Gastroesophageal sphincter (tissue), 4 donors: ENCODE measurements at places on chromosomes 5 and 9.

DNA sequence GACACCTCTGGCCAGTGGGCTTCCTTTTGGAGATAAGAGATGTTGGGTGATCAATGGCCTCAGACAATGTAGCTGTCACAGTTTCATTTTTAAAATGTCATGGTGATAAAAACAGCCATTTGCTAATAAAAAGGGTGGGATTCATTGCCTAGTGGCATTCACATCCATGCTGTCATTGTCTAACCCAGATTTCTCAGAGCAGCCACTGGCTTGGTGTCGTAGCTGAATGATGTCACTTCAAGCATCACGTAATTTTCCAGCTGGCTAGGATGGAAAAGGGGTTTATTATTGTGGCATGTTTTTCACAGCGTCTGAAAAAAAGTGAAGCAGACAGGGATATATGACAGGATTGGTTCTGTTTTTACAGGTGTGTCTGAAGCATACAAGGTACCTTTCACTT is 184.7 kb downstream of the AOPEP start:
- ATAC-seq = no peak

DNA sequence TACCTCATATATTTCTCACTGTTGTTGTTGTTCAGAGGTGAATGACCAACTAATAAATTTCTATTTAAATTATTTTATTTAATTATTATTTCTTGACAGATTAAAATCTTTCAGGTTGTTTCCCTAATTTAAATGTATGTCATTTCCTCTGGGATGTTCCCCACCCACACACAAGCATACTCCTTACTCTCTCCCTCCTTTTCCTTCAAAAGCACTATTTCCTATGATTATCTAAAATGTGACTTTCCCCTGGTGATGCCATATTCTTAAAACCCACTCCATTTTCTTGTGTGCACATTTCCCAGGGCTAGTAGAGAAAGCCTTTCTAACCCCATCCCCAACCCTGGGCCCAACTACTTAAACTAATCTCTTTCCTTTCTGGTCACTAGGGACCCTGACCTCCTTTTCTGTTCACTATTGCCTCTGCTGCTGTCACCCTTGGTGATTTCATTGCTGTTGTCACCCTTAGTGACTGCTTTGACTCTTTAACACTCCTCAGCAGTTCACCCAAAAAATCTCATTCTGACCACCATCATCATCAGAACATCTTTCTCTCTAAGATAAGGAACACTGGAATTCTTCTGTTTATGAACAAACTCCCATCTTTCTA is 16.8 kb downstream of the IL33 start:
- no peak for ATAC-seq

GRCh38 chr9:96222132-96222531 is 79.8 kb downstream of the HSD17B3 start:
- no peak for ATAC-seq

DNA sequence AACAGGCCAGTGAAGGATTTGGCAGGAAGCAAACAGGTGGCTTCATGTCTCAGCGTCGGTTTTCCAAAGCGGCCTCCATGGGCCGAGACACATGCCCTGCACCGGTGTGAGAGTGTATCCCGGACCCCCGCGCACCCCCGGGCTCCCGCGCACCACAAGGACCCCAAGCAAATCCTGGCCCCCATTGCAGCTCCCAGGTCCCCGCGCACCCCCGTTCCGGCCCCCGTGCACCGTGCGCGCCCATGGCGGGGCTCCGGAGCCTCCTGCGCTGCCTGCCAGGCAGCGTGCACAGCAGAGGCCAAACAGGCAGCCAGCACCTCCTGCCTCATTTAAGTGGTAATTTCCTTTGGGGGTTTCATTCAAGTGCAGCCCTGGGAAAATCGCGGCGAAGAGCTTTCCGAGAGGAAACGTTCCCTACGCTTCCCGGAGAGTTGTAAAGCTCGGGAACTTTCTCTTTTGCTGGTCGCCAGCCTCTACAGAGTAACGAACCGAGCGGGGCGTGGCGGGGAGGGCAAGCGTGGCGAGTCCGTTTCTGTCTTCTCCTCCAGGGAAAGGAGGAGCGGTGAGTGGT is 145.5 kb upstream of the SLC24A2 start:
- peak; percentile 51 for ATAC-seq

DNA sequence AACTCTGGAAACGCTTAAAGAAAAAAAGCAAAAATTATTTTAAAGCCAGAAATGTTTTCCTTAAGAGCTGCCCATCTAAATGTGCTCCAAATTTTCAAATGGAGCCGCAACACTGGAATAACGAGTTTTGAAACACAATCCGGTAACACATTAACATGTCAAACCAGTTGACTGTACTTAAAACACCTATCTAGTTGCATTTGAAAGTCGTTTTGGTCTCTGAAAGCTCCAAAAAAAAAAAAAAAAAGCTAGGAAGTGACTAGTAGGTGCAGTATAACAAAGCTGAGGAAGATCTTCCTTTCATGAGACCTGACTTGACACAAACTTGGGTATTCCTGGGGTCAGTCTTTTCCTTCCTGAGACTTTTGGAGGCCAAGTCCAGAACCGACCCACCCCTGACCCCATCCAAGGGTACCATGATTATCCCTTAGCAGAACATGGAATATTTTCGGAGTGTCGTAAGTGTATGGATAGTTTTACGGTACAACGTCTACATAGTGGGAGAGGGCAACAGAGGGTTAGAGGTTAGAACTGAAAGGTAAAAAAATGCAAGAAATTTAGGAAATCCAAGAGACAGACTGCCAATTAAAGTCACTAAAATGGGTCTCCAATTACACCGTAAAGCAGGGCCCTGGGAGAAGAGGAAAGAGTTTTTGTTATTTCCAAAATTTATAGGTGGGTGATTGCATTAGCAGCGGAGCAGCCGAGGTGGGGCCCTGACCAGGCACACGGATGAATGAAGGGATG is 812 bp downstream of the CETN3 start:
- ATAC-seq = no peak

DNA sequence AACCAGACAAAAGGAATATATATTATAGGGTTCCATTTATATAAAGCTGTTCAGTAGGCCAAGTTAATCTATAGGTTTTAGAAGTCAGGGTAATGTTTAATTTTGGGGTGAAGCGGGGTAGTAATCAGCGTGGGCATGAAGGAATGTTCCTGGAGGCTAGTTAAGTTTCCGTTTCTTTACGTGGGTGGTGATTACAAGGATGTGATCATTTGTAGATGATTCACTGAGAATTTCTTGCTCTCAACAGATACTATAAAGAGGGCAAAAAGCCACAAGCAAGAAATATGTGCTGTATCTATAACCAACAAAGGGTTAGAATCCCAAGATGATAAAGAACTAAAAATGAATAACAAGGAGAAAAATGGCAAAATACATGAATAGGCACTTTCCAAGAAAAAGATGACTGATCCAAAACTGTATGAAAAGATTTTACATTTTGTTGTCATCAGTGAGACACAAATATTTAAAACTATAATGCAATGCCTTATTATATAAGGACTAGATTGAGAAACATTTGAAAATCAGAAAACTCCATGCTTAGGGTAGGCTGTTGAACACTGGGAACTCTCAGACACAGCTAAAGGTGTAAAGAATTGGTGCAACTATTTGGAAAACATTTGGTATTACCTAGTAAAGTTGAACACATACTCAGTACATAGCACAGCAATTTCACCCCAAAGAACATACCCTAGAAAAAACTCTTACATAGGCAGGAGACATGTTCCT is 224.3 kb upstream of the S1PR3 start:
- no peak for ATAC-seq

- no peak for ATAC-seq
Measured at GRCh38 chr5:142179776-142180387, 71.3 kb downstream of the NDFIP1 start.

DNA sequence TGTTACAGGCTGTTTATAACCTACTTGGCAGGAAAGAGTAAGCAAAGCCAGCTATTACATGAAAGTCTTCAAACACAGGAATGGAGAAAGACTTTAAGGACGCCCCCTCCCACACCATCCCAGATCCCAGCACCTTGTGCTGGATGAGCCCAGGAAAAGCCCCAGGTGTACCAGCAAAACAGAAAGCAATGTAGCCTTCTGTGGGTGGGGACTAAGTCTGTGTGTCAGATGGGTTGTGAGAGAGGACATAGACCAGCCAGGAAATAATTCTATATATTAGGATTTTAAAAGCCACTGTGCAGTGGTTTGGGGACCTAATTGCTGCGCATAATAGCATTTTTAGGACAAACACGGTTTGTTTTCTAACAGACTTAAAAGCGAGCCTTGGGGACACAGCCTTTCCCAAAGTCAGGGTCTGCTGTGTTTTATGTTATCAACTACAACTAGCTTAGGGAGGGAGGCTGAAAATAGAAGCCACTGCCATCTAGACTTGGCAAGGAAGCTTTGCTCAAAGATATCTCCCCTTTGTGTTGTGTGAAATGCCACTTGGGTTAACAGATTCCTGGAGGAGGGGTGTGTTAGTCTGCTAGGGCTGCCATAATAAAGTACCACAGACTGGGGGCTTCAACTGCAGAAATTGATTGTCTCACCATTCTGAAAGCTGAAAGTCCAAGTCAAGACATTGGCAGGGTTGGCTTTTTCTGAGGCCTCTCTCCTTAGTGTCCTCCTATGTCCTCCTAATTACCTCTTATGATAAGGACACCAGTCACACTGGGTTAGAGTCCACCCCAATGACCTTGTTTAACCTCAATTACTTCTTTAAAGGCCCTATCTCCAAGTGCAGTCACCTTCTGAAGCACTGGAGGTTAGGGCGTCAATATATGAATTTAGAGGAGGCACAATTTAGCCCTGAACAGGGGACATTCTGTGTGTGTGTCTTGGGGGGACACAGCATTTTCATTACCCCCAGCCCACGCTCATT is 17.2 kb upstream of the UBE2QL1 start:
- no peak for ATAC-seq

DNA sequence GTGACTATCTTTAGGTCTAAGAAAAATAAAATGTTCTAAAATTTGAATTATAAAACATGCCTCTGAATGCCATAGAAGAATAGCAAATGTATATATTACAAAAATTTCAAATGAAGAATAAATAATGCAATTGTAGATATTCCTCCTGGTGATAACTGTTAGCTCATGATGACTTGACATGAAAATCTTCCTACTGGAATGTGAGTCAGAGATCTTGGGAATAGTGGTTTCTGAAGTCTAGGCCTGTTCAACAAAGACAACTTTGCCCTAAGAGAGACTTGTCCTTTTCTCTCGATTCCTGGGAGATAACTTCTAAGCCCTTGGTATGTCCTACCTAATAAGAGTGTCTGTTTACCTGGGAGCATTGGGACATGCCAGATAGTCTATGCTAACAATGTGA is 746.3 kb upstream of the RIOK2 start:
- ATAC-seq = no peak

DNA sequence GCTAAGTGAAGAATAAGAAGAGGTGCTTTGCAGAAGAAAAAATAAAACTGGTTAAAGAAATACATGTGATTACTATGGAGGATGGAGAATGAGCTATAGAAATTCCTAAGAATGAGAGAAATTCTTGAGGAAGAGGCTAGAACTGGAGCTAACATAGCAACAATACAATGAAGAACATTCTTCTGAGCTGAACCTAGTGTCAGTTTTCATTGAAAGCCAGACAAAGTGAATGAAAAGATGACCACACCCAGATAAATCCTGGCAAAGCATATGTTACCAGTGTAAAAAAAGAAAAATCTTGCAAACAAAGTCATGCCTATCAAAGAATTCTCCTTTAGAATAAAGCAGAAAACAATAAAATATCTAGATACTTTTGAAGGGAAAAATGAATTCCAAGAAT is 39.6 kb downstream of the SGCD start:
- no peak for ATAC-seq

DNA sequence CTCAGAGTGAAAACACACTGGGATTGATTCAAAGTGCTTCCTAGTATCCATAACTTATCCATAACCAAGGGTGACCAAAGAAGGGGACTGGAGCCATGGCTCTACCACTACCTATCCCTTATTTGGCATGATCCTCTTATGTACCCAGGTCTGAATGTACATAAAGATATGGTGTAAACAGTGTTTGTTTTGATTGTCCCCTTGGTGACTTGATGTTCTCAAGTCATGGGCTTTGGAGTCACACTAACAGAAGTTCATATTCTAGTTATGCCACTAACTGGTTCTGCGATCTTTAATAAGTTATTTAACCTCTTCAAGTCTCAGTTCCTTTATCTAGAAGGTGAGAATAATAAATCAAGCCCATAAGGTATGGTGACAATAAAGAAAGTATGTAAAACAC is 283.4 kb upstream of the PTGER4 start:
- no peak for ATAC-seq

GRCh38 chr5:137248527-137248926 is 250.6 kb downstream of the SPOCK1 start:
- ATAC-seq = no peak
